ENCODE measurements at places on chromosomes 12 and 14.

DNA sequence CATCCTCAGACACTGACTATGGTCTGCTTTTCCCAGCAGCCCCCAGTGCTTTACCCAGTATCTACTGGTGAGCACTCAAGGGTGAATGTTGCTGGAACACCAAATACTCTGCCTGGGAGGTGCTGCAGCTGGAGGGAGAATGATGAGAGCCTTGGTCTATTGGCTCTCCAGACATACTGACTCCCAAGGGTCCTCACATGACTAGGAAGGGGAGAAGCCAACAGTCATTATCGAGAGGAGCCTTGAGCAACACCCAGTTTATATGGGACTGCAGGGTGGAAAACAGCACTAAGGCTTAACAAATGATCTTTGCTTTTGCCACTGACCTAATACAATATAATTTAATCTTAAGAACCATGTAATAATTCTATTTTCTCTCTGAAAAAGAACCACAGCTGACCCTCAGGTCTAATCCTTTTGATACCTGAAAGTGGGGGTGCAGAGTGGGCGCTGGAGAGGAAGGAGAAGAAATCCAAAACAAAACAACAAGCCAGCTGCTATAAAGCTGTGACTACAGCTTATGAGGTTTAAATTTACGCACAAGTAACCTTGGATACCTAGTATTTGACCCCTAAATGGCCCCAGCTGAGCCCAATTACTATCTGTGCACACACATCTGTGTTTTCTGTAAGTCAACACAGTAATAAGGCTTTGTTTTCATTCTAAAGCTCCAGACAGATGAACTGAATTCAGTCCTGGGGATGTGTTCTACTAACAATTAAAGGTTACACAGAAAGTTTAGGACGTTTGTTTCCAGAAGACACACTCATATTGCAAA is 107.8 kb upstream of the GRIP1 start:
- no peak for DNase-seq

GRCh38 chr12:2559931-2560330 is 234.8 kb upstream of the FKBP4 start:
- no peak for DNase-seq

DNA sequence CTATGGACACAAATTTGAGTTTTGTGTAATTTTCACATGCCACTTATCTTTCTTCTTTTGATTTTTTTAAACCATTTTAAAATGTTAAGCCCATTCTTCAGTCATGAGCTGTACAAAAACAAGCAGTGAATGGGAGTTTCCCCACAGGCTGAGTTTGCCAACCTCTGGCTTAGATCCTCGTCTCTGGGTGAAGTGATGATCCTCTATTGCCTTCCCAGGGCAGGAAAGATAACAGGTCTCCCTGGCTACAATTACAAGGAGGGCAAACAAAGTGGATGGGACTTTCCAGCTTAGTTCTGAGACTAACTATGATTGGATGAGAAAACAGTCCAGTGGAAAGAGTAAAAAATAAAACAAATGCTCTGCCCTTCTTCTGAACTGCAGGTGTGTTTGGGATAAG is 203.7 kb downstream of the SPTSSA start:
- no peak for DNase-seq

DNA sequence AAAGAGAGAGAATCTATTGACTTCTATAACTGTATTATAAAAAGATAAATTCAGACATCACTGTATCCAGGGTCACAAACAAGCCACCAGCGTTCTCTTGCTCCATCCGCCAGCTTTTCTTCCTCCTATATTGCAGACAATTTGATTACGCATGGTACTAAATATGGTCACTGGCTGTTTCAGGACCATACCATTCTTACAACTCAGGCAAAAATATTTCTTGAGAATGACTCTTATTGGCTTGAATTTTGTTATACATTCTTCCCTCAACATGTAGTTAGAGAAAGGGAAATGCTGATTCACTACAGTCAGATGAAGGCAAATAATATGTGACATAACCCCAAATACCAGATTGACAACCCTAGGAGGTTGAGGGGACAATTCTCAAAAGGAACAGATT is 101.3 kb downstream of the SLC6A15 start:
- no peak for DNase-seq

- no peak for DNase-seq
These were observed 5.6 kb downstream of the PYM1 start for GRCh38 chr12:55922126-55922525.

DNA sequence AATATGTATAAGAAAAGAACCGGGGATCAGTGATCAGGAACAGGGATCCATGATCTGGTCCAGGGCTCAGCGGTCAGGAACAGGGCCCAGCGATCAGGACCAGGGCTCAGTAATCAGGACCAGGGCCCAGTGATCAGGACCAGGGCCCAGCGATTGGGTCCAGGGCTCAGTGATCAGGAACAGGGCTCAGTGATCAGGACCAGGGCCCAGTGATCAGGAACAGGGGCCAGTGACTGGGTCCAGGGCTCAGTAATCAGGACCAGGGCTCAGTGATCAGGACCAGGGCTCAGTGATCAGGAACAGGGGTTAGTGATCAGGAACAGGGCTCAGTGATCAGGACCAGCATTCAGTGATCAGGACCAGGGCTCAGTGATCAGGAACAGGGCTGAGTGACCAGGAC is 56.3 kb downstream of the TMEM121 start:
- peak; percentile 1 for DNase-seq

- DNase-seq, result no peak
These were observed 50.3 kb downstream of the ISCA2 start for GRCh38 chr14:74543771-74544438.
